ENCODE measurements at places on chromosomes 4 and X.

DNA sequence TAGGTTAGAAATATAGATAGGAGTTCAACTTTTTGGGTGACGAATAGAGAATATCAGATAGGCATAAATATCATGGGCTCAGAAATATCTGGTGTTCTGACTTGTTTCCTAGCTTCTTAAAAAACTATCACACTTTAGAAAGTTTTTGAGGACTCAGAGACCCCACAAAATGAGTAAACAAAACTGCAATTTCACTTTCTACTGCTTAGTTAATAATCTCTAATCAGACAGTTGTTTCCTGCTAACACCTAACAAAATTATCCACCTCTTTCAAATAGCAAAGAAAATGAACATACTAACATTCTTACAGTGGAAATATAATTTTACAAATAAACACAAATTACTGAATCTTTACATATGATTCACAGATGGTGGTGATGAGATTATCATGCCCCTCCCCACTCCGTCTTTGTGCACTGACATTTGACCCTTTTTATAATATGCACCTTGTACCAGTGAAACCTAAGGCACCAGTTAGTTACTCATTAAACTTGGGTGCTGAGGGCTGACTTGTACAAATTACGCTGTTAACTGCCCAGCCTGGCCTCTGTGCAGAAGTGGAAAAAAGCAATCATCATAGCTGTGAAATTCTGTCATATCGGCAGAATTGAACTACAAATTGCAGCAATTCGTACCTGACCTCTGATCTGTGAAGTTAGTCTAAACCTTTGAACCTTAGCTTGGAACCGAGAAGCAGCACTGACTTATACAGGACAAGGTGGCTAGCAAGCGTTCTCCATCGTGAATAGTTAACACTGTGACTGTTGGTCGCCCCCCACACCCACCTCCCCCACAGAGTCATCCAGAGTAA, 138.7 kb downstream of the CHRNA9 start:
- DNase-seq = no peak

GRCh38 chr4:73311428-73311827, 52.8 kb upstream of the ANKRD17 start:
- DNase-seq = no peak

DNA sequence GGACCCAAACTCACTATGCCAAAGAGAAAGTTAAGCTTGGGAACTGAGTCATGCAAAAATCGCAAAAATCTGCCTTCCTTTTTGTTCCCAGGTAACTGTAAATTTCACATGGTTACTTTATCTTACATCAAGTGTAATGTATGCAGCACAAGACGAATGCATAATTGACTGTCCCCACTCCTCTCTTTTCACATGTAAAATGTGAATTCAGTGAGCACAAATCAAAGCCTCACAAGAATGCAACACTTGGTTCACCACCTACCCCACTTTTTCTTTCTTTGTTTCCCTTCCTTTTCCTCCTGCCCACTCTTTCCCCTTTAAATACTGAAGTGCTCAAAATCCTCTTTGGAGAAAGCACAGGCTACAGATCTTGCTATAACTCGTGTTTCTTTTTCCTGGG, 53.2 kb downstream of the MAGED4B start:
- DNase-seq = no peak

- no peak for DNase-seq
Measured at GRCh38 chr4:124641715-124642381, 70.7 kb downstream of the ANKRD50 start.

- no peak for DNase-seq
Measured at GRCh38 chrX:17440258-17440657, 65.3 kb downstream of the NHS start.

DNA sequence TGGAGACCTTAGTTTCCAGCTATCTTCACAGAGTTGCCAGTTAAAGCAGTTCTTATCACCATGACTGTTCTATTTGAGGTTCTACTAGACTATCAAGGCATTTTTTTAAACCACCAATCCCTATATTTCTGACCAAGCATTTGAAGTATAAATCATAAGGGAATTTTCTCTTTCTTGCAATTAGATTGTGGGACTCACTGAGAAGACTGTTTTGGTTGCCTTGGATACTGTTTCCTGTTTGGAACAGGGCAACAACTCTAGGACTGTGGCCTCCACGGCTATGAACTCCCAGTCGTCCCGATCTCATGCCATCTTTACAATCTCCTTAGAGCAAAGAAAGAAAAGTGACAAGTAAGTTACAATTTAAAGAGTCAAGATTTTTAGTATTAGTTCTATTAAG, 11.8 kb downstream of the KIF4A start:
- no peak for DNase-seq

- DNase-seq = no peak
Measured at GRCh38 chr4:24858550-24858949, 54.3 kb downstream of the CCDC149 start.

DNA sequence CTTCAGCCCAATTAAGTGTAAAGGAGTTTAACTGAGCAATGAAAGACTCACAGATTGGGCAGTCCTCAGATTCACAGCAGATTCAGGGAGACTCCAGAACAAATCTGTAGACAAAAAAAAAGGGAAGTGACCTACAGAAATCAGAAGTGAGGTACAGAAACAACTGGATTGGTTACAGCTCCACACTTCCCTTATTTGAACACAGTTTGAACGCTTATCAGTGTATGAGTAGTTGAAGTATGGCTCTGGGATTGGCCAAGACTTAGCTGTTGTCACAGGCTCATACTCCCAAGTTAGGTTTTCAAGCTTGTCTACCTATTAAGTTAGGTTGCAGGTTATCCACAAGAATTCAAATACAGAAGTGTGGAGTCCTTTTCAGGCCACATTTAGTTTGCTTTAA, 112.4 kb upstream of the ELOVL6 start:
- no peak for DNase-seq

DNA sequence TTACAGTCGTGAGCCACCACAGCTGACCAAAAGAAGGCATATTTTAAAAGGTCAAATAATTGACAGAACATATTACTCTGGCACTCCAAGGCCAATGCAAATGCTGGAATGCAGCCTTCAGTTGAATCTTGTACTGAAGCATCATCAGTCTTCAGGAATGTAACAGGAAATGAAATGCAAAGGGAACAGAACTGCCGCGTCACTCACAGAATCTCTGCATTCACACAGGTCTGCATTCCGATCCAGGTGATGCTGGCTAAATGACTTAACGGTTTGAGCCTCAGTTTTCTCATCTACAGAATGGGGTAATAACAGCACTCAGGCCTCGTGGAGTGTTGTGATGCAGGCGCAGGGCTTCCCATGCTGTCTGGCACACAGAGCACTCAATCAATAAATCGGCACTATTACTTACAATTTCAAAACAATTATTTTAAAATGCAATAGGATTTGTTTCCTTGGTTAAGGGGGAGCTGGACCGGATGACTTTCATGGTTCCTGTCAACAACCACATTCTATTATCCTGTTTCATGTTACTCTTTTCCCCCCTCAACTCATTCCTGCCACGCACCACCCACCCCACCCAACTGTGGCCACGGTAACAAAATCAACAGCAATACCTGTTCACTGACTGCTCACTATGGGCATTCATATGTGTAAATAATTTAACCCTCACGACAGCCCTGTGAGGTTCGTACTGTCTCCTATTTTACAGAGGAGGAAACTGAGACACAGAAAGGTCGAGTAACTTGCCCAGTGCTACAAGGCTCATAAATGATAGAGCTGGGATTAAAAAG, 32.4 kb downstream of the IGFBP7 start:
- no peak for DNase-seq

DNA sequence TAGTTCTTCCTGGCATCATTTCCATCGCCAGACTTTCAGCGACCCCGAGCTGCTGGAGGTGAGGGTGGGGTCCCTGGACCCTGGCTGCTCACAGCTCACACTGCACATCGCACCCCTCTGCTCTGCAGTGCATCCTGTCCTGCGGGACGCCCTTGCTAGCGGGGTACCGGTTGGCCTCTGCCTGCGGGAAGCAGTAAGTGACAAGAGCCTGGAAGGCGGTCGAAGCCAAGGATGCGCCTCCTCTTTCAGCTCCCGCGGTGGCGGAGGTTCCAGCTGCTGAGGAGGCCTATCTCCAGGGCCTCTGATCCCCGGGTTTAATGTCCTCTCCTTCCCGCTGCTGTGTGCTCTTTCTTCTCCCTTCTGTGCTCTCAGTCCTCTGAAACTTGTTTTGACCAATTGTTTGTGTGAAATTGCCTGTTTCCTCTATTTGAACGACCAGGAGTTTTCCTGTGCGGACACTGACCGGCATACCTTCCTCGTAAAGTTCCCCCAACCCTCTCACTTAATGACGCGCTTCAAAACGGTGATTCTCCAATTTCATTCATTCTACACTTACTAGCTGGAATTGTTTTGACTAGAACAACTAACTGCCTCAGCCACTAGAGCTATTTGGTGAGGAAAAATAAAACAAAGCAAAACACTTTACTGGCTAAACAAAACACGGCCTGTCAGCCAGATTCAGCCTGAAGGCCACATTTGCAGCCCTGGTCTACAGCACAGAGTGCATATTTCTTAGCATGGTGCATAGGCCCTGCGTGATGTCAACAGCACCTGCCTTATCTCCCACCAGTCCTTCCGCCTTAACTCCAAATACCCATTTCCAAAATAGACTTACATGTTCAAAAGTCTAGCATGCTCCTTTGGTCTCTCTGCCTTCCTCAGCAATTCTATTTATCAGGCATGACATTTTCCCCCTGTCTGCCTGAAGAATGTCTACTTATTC, 28.0 kb downstream of the MGAT4D start:
- DNase-seq = no peak

GRCh38 chrX:7117587-7117986, 29.9 kb upstream of the STS start:
- no peak for DNase-seq

DNA sequence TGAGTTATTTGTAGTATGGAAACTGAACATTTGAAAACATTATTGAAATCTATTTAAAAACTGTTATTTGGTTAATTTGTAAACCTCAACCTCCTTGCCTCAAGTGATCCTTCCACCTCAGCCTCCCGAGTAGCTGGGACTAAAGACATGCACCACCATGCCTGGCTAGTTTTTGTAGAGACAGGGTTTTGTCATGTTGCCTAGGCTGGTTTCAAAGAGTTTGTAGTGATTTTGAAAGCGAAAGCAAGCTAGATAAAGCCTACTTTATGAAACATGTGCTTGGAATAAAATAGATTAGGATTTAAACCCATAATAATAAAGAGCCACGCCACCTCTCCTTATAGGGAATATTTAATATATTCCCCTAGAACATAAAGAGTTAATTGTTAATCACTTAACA, 23.5 kb downstream of the ARSJ start:
- no peak for DNase-seq

DNA sequence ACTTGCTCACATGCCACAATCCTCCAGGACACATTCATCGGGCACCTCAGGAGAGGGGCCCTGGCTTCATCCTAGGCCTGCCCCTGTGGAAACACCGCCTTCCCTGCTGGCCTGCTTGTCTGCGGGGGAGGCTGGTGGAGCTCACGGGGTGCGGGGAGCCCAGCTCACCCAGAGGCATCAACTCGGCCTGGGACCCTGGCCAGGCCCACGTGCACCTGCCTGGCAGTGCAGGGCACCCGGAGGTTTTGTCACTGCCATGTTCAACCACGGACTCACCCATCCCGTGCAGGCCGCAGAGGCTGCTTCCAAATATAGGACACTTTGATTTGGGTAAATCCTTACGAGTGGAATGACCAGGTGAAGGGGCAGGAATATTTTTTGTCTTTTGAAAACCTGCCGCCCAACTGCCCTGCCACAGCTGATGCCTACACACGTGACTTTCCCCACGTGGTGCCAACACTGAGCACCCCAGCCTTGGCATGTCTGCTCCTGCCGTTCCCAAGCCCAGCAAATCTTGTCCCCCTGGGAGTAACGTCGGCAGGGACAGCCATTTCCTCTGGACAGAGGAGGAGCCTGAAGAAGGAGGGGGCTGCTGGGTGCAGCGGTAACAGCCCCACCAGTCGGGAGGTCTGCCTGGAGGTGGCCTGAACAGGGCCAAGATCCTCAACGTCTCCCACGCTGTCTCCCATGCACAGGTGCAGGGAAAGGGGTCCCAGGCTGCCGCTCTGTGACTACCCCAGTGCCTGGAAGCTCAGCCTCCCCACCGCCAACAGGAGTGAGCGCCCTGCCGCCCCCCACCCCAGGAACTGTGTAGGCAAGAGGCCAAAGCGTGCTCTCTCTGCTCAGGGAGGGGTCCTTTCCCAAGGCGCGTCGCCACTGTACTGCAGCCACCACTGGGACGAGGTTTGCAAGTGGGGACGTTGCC, 8.5 kb downstream of the MXD4 start:
- no peak for DNase-seq

GRCh38 chrX:9745417-9746115, 20.1 kb downstream of the GPR143 start:
- DNase-seq = no peak
